ENCODE measurements at places on chromosomes 3 and 15.

DNA sequence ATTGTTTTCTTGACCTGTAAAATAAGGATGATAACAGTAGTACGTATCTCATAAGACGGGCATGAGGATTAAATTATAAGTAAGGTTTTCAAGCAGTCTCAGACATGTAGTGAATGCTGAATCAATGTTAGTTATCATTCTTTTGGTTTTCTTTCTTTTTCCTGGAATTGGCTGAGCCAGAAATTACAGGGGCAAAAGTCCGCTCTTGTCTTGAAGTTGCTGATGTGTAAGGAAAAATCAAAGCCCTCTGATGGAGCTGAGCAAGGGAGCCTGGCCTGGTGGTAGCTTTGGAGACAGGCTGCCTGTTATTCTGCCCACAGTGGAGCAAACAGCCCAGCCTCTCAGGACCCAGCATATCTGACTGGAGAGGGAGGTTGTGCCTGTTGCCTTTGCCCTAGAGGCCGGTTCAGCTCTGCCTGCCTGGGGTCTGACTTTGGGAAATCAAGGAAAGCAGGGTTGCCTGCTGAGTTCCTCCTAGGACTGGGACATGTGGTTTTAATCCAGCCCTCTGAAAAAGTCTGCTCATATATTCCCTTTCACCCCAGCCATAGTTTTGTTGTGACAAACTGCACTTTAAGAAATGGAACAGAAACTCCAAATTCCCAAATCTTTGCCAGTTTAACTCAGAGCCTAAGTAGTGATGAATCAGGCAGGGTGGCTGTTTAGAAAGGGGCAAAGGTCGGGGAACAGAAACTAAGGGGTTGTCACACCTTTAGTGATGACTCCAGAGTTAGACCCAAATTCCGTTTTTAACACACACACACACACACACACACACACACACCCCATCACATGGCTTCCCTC is 40.1 kb downstream of the GASK1A start:
- no peak for DNase-seq

GRCh38 chr15:57654153-57654852 is 52.2 kb upstream of the POLR2M start:
- no peak for DNase-seq

DNA sequence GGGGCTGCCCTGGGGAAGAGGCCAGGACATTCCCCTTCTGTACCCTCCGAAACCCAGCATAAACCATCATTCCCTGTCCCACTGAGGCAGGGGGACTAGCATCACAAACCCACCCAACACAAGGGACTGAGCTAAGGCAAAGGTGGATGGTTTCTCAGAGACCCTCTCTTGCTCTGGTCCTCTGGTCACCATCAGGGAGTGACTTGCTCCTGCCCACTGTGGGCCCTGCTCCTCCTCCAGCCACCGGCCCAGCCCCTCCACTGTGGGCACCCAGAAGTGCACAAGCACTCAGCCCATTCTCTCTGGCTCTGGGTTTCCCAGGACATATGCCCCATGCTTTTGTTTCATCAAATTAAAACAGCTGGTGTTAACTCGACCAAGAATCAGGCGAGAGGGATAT is 44.9 kb downstream of the PTH1R start:
- DNase-seq: no peak

GRCh38 chr3:20185331-20185678 is 701 bp downstream of the SGO1 start:
- no peak for DNase-seq

- no peak for DNase-seq
Measured at GRCh38 chr3:13624021-13624420, 75.1 kb downstream of the FBLN2 start.

DNA sequence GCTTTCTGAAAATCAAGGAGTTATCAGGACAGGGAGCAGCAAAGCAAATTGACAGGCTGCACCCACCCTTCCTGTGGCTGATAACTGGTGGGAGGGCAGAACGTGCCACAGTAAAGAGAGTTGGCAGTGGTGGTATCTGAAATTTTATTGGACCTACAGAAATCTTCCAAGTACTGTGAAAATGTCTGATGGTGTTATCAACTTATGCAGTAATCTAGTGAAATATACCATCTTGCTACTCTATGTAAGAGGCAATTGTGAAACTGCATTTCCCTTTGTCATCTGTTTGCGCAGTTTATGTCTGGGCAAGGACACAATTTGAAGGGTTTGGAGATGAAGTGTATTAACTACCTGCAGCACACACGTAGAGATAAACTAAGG is 1.5 kb downstream of the PLCL2 start:
- DNase-seq: no peak

DNA sequence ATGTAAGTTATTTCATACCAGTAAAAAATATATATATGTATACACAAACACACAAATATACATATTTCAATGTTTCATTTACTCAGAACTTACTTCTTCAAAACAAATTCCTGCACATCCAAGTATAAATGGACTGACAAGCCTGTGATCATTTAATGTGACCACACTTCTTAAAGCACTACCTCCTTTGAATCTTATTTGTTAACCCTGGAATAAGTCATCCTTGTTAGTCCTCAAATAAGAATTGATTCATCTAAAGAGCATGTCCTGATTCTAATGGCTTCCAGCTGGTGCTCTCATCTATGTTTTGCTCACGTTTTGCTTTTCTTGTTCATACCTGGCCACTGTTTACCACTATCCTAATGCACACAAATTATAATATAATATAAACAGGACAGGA is 103.9 kb upstream of the UBP1 start:
- no peak for DNase-seq

DNA sequence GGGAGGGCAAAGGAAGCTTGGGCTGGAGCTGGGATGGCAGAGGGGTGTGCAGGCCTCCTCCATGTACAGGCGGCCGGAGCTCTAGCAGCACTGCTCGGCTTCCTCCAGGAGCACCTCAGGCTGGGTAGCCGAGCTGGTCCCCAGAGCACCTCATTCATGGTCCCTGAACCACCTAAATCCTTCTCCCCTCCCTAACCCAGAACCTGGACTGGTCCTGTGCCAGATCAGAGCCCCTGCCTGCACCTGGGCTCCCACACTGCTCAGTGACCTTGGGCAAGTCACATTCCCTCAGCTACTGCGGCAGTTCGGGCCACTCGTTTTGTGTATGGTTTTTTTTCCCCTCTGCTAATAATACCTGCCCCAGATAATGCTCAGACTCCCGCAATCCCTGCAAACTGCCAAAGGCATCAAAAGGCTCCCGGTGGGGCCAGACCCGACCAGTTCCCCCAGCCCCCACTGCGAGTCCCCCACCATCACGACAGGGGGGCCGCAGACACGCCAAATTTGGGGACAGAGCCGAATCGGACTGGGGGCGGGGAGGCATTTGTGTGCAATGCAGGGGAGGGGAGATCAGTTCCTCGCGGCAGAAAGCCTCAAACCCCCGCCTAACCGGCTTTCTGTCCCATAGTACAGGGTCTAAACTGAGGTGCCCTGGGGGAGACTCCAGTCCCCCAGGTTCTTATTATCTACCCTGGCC is 1.3 kb downstream of the SEMA7A start:
- no peak for DNase-seq

- no peak for DNase-seq
Measured at GRCh38 chr3:65878831-65879230, 159.9 kb downstream of the MAGI1 start.

- DNase-seq: no peak
Measured at GRCh38 chr3:122697952-122698620, 17.4 kb downstream of the PARP14 start.

DNA sequence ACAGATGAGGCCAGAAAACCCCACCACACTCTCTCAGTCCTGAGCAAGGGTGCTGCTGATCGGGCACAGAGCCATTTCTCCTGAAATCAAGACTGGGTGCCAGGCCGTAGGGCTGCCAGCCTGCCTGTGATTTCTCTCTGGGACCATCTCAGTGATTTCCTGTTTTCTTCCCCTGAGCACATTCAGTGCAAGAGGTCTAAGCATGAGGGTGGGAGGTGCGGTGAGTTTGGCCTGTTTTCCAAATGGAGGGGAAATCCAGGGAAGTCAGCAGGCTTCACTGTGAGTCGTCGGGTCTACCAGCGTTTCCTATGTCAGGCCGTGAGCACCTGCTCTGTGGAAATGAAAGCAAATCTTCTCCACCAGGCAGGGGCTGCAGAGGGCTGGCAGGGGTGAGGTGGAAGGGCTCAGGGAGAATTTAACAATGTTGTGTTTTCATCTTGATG is 82.3 kb downstream of the ST6GAL1 start:
- DNase-seq: no peak

DNA sequence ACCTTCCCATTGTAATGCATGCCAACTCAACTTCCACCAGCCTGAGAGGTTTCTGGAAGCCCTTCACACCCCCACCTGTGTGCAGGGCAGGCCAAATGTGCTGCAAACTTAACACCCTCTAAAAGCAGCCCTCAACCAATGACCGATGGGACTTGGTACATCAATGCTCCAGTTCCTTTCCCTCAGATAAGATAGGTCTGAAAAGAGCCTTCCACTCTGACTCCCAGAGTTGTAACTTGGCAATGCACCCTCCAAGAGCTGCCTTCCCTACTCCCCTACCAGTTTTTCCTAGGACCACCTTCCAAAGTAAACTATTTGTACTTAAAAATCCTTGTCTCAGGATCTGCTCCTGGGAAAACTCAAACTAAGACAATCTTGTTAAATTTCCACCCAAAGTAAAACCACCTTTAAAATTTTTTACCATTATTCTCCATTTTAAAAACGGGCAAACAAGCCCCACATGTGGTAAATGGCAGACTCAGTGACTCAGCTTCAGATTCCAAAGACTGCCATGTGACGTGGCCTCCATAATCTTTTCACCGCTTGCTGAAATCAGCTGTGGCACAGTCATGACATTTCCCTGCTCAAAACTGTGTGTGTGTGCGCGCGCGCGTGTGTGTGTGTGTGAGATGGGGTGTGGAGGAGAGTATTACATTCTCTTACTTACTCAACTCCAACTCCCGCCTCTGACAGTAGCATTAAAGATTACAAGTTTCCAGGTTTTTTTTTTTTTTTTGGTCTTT is 17.2 kb downstream of the RASGRP1 start:
- DNase-seq: no peak

DNA sequence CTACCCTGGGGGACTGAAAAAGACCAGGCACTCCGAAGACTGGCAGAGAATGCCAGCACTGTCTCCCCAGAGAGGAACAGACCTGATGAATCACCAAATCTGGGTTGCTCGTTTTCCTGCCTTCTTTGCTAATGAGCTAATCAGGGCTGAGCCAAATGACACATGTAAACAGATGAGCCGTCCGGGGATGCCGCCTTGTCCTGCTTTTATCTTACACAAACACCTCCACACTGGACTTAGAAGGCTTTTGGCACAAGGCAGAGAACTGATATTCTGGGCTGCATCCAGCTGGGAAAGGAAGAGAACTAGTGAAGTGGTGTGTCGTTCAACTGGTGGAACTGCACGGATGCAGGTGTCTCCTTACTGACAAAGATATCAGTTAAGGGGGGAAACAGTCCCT is 88.1 kb downstream of the MECOM start:
- no peak for DNase-seq

- no peak for DNase-seq
Measured at GRCh38 chr15:68497206-68497910, 65.4 kb upstream of the ITGA11 start.

GRCh38 chr15:91152896-91153581 is 53.0 kb downstream of the SV2B start:
- DNase-seq: no peak

DNA sequence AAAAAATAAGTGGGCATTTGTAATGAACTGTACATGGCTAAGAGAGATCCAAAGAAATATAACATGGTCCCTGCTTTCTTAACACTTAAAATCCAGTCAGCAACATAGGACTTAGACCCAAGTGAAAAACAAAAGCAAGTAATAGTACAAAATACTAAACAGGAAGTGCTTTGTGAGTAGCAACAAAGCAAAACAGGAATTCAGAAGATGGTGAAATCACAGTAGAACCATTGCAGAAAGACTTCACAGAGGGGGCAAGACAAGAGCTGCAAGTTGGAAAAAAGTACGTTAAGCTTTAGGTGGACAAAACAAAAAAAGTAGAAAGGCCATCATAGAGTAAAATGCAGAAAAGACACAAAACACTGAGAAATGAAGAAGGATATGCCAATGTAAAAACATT is 116.0 kb downstream of the TBC1D5 start:
- DNase-seq: no peak

- no peak for DNase-seq
Measured at GRCh38 chr15:65801229-65801805, 9.2 kb upstream of the DENND4A start.

- no peak for DNase-seq
Measured at GRCh38 chr3:5191555-5192304, 4.2 kb downstream of the EDEM1 start.

DNA sequence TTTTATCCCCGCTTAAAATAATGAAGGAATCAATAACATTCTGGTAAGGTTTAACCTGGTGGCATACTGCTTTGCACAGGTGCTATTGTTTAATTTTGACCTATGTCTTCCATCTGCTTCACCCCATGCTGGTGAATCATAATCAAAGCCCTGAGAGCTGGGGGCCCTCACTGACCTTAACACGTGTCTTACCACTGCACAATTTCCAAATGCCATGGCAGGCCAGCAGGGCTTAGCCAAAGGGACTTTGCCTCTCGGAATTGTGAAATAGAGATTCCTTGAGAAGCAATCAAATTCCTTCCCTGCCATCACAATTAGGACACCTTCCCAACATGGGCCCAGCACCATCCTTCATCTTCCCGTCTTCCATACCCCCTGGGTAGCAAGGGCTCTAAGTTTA is 242.6 kb upstream of the THBS1 start:
- no peak for DNase-seq

DNA sequence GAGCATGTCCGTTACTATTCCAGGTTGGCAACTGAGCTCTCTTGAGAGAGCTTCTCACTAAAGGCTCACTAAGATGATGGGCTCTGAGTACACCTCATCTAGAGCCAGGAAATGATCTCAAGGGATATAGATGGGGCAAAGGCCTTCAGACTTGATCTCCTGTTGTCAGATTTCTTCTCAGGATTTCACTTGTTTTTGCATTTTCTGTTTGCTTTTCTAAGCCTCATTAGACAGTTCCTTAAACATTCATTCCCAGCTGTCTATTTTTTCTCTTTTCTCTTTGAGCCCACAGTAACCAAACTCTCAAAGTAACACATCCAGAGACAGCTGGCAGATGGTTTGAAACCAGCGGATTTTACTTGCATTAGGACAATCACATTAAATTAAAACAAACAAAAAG is 28.4 kb upstream of the ARL8B start:
- no peak for DNase-seq

GRCh38 chr3:160400030-160400701 is 716 bp downstream of the SMC4 start:
- no peak for DNase-seq

DNA sequence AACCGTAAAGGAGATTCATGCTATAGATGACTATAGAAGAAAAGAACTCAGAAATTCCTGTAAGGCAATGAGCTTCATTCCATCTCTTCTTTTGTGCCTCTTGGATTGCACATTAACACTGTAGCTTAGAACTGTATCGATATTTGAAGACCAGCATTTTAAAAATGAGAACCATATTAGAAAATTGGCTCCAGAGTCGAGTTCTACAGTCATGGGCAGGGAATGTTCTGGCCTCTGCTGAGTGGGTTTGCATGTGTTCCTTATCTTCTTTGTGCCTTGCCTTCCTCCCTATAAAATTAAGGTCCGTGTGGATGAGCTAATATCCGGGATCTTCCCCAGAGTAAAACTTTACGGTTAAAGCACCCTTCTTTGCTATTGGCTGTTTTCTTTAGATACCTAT is 77.4 kb upstream of the PLCL2 start:
- DNase-seq: no peak

GRCh38 chr3:13071695-13072094 is 1.5 kb downstream of the IQSEC1 start:
- no peak for DNase-seq

- DNase-seq: peak; percentile 26
Measured at GRCh38 chr3:13657660-13658435, 108.9 kb downstream of the FBLN2 start.

- no peak for DNase-seq
Measured at GRCh38 chr3:149630806-149631205, 27.0 kb downstream of the WWTR1 start.

Data from NCI-H1694 (cell line).